ENCODE measurements at places on chromosomes 13 and 19.

GRCh38 chr13:99320693-99321481 lies 13.7 kb upstream of the GPR183 start:
- peak; percentile 83 for DNase-seq

GRCh38 chr13:48260970-48261369 lies 28.0 kb downstream of the ITM2B start:
- DNase-seq, result no peak

DNA sequence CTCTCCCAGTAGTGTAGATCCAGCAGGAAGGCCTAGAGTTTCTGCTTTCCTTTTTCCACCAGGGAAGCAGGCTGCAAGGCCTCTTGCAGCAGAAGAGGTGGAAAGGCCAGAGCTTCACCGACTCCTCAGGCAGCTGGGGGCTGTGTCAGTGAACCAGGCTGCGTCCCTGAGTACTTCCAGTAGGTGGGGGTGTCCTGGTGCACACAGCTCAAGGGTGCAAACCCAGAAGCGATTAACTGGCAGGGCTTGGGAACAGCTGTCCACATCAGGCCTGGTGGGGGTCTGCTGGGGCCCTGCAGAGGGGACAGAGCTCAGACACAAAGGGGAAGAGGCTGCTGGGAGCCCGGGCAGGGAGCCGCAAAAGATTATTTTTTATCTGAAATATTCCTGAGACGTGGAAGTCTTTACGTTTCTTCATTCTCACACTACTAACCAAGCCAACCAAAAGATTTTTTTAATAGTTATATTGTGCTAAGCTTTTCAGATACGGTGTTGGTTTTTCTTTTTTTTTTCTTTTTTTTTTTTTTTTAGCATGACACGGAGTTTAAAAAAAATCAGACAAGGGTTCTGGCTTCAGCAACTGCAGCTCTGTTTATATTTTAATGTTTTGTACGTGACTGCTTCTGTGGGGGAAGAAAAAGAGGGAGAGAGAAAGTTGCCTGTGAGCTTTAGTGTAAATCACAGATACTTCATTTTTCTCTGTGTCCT lies 11.0 kb downstream of the TSHZ3 start:
- no peak for DNase-seq

DNA sequence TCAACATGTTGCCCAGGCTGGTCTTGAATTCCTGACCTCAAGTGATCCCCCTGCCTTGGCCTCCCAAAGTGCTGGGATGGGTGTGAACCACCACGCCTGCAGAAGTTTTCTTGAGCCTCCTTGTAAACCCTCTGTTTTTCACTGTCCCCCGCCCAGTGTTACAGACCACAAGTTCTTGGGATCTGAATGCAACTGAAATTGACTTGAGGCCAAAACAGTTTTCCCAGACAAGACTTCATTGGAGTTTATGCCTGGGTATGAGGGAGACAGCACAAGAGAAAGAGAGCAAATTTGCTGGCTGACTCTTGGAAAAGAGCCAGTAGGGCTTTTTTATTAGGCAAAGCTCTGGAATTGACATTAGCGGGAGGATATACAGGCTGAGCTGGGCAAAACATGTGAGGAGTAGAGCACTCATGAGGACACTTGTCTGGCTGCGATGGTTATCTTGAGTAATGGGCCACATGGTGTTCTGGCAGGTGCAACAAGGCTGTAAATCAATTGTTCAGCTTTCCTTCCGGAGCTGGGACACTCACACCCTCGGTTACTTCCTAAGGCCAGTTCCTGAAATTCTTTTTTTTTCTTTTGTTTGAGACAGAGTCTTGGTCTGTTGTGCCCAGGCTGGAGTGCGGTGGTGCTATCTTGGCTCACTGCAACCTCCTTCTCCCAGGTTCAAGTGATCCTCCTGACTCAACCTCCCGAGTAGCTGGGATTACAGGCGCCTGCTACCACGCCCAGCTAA lies 12.7 kb upstream of the HNRNPL start:
- no peak for DNase-seq

DNA sequence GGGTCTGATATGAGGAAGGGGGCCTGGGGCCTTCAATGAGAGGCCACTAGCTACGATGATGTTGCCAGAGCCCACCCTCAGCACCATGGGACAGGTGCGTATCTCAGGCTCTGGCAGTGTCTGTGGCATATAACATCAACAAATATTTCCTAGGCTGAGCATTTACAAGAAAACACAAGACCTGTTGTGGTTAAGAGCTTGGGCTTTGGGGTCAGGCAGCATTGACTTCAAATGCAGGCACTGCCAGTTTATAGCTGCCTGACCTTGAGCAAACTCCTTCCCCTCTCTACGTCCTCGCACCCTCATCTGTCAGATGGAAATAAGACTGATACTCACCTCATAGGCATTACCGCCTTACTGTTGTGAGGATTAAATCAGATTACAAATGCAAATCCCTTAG lies 156.0 kb downstream of the KATNAL1 start:
- no peak for DNase-seq

- no peak for DNase-seq
Measured at GRCh38 chr19:47152205-47152604, 21.6 kb downstream of the SAE1 start.
